ENCODE measurements at places on chromosomes 4 and X. TPM values are rescaled to one million over a fixed set of nuclear protein-coding genes. Genes with fewer than 3 reads are reported as not detected.

PNMA3 gene
- total RNA-seq: 1.8 TPM

LNX1 gene
- 9.1 TPM for total RNA-seq

NWD2 gene
- not detected for total RNA-seq

SHROOM4 gene
- 8.9 TPM for total RNA-seq

CEP44 gene
- total RNA-seq: 12.3 TPM

SHOX gene
- total RNA-seq: not detected

MAML3 gene
- 2.1 TPM for total RNA-seq

ENAM gene
- 1.9 TPM for total RNA-seq

CCNB3 gene
- total RNA-seq: 0.17 TPM

WNK3 gene
- 0.92 TPM for total RNA-seq

CLCN4 gene
- total RNA-seq: 30.0 TPM

WDR17 gene
- 0.25 TPM for total RNA-seq

C4orf50 gene
- total RNA-seq: 0.02 TPM

GAGE1 gene
- total RNA-seq: not detected

TBX22 gene
- total RNA-seq: not detected

MTM1 gene
- 14.6 TPM for total RNA-seq

TCEAL7 gene
- 4.0 TPM for total RNA-seq

S100G gene
- not detected for total RNA-seq

TMEM164 gene
- total RNA-seq: 60.4 TPM

PWWP3B gene
- 10.0 TPM for total RNA-seq

TMPRSS11B gene
- not detected for total RNA-seq

TRMT10A gene
- 4.6 TPM for total RNA-seq

HELT gene
- total RNA-seq: not detected

TSPAN7 gene
- 20.0 TPM for total RNA-seq

ZFP92 gene
- total RNA-seq: 0.57 TPM

KIT gene
- 1.4 TPM for total RNA-seq

DUSP21 gene
- not detected for total RNA-seq

PLP1 gene
- 9.4 TPM for total RNA-seq

RTL9 gene
- total RNA-seq: 0.40 TPM

COL4A5 gene
- 7.3 TPM for total RNA-seq

FAM241A gene
- total RNA-seq: 11.3 TPM

FHDC1 gene
- total RNA-seq: 0.35 TPM

CT83 gene
- not detected for total RNA-seq

GIMD1 gene
- not detected for total RNA-seq

CLDN22 gene
- not detected for total RNA-seq

ADGRL3 gene
- total RNA-seq: 5.1 TPM

SLC10A3 gene
- total RNA-seq: 12.2 TPM

HSFX2 gene
- total RNA-seq: not detected

STAP1 gene
- total RNA-seq: 0.22 TPM

FRMPD3 gene
- total RNA-seq: not detected

PABPC4L gene
- 0.89 TPM for total RNA-seq

MXRA5 gene
- total RNA-seq: 1.7 TPM

NKRF gene
- 5.2 TPM for total RNA-seq

TDO2 gene
- not detected for total RNA-seq

NDNF gene
- 9.0 TPM for total RNA-seq

VCX3B gene
- not detected for total RNA-seq

EMCN gene
- total RNA-seq: 39.6 TPM

FABP2 gene
- not detected for total RNA-seq

TLR10 gene
- total RNA-seq: not detected

IL13RA2 gene
- total RNA-seq: not detected

Measured in left ventricle myocardium superior (tissue), 1 donor.